Uterus (tissue), 4 donors: ENCODE measurements at places on chromosomes 5 and 9. TPM values are rescaled to one million over a fixed set of nuclear protein-coding genes. Genes with fewer than 3 reads are reported as not detected.

DNA sequence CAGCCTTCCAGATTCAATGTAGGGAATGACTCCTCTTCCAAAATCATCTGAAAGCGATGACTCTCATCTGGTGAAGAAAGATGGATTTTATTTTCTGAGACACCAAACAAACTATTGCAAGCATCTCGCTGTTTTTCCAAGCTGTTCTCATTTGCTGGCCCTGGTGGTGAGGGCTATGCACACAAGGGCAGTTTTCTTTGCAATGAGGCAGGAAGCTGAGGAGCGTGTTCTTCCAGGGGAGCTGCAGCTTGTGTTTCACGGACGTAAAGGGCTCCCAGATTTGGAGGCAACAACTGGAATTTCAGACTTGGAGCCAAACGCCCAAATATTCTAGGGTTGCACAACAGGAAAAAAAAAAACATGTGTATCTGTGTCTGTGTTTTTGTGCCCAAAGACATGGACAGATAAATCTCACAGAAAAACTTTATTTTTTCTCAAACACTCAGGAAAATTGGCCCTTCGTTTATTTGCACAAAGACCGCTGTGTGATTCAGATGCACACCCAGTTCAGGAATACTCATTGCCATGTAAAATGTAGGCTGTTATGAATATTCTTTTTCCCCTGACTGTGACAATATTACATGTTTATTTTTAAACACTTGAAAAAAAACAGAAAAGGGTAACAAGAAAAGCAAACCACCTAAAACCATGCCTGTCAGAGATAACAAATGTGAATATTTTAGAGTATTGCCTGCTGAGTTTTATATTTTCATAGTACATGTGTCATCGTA is 151.3 kb downstream of the GAS1 start:
- no peaks in the 10 kb centered on the region for H3K36me3 ChIP-seq
- H3K27me3 ChIP-seq = no peaks in the 10 kb centered on the region
- H3K4me3 ChIP-seq = no peak overlapping the region

DNA sequence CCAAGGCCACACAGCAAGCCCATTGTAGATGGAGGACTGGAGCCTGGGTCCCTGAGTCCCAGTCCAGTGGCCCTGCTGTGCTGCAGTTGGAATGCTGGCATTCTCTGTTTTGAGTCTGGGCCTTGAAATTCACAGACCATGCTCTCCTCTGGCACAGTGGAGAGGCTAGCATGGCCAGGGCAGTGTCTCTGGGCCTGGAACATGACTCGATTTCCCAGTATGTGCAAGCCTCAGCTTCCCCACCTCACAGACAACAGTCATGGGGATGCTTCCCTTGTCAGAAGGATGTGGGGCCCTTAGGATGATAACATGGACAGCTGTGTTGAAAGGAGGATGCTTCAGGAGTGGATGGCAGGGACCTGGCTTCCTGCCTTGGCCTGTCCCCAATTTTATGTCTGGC is 91.2 kb downstream of the AMBP start:
- no peaks in the 10 kb centered on the region for H3K4me1 ChIP-seq
- H3K27me3 ChIP-seq = no peaks in the 10 kb centered on the region
- no peak for DNase-seq
- H3K4me3 ChIP-seq = no peak overlapping the region
- H3K36me3 ChIP-seq = no peaks in the 10 kb centered on the region

The PCDHGA4 gene
- 16.1 TPM for total RNA-seq

GRCh38 chr9:106467113-106467864 is 395.7 kb upstream of the ZNF462 start:
- no peaks in the 10 kb centered on the region for H3K4me1 ChIP-seq
- no peak overlapping the region for H3K27ac ChIP-seq
- H3K27me3 ChIP-seq = no peaks in the 10 kb centered on the region
- no peak for DNase-seq
- H3K36me3 ChIP-seq = no peaks in the 10 kb centered on the region
- no peak overlapping the region for H3K4me3 ChIP-seq

DNA sequence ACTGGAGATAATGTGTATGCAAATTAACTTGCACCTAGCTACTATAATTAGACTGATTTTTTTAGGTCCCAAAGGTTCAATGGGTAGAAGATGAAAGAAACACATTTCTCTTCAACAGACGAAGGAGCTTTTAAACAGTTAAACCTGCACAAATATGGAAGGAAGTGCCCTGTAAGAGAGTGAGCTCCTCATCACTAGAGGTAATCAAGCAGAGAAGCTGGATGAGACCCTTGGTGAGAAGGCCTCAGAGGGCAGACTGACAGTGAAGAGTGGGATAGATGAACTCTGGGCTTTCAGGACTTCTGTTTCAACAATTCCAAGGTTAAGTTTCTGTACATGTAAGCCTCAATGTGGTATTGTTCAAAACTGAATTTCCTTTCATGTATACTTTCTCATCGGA is 23.2 kb downstream of the PTPN3 start:
- DNase-seq = no peak
- H3K4me1 ChIP-seq = no peaks in the 10 kb centered on the region
- no peak overlapping the region for H3K4me3 ChIP-seq
- no peaks in the 10 kb centered on the region for H3K36me3 ChIP-seq

The INSL4 gene
- total RNA-seq = not detected

- no peaks in the 10 kb centered on the region for H3K4me1 ChIP-seq
- no peak overlapping the region for H3K4me3 ChIP-seq
- no peaks in the 10 kb centered on the region for H3K36me3 ChIP-seq
- DNase-seq = no peak
Observed at GRCh38 chr9:17750269-17750668, 171.4 kb downstream of the SH3GL2 start.

DNA sequence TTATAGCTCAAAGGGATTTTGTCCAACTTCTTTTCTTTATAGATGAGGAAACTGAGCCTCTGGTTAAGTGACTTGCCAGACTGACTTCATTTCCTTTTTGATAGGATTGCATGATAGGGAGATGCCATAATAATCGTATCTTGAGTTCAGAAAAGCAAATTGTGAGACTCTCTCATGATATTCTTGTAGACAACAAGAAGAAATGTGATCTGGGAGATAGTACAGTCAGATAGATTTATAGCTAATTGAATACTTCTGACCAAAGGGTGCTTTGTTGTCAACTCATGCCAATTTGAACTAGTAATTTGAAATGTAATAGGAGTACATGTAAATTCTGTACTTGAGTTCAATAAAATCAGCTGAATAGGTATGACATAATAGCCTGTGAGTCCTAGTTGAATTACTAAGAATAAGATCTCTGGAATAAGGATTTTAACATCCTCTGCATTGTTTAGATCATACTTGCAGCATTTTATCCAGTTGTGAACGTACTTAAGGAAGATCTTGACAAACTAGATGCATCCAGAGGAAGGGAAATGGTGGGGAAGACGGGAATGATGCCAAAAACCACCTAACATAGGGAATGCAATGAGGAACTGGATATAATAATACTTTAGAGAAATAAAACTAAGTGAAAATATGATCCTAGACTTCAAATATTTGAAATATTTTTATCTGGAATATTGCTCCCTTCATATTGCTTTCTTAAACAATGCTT is 25.5 kb downstream of the CWC27 start:
- no peak overlapping the region for H3K27ac ChIP-seq
- no peak overlapping the region for H3K4me3 ChIP-seq
- no peaks in the 10 kb centered on the region for H3K36me3 ChIP-seq
- no peaks in the 10 kb centered on the region for H3K4me1 ChIP-seq

DNA sequence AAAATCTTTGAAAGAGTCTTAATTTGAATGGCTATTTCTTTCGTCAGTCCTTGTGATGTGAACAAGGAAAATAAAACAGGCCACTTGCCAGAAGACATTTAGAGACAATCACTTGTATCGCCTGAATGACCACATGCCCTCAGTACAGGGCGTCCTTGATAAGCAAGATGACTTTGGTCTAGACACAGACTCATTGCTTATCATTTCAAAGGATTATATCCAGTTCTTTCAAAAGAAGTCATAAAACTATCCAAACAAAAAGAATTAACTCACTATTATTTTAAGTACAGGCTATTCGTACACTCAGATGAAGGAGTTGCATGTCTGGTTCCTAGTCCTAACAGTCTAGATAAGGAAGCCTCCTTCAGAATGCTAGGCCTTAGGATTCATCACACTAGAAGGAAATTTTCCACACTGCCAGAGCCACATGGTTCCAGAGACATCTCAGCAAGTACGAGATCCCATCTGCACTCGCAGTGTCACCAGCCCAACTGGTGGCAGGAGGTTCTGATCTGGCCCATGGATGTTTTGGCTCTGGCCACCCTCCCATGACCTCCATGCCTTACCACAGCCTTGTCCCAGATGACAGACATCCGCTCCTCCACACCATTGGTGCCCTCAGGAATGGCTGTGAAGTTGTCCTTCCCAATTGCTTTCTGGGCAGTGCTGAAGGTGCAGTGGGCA is 109.6 kb downstream of the DPYSL3 start:
- peaks cover 16% of the 10 kb centered on the region for H3K4me1 ChIP-seq
- no peak for DNase-seq
- no peaks in the 10 kb centered on the region for H3K36me3 ChIP-seq
- H3K27me3 ChIP-seq = no peaks in the 10 kb centered on the region
- H3K4me3 ChIP-seq = no peak overlapping the region

DNA sequence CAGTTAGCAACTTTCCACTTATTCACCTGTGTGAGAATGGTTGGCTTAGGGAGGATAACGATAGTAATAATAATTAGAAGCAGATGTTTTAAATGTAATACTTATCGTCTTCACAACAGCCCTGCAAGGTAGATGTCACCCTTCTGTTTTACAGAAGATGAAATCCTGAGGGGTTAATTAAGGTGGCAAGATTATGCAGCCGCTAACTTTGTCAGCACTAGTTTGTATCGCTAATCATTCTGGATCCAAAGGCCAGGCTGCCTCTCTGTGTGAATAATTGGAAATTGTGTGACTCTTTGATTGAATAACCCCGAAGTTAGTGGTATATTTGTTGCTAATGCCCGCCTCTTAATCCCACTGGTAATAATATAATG is 635 bp downstream of the IFT74 start:
- no peaks in the 10 kb centered on the region for H3K27me3 ChIP-seq
- no peaks in the 10 kb centered on the region for H3K4me1 ChIP-seq
- H3K27ac ChIP-seq = peak overlapping the region; percentile 90
- no peak for DNase-seq
- H3K36me3 ChIP-seq = no peaks in the 10 kb centered on the region

The CDKN2B gene
- 11.8 TPM for total RNA-seq

The TEX48 gene
- total RNA-seq = not detected

GRCh38 chr5:124342027-124342471 is 404.4 kb downstream of the ZNF608 start:
- H3K27ac ChIP-seq = peak overlapping the region; percentile 67
- no peaks in the 10 kb centered on the region for H3K36me3 ChIP-seq
- H3K4me3 ChIP-seq = no peak overlapping the region
- H3K4me1 ChIP-seq = no peaks in the 10 kb centered on the region

The UBE2QL1 gene
- 0.90 TPM for total RNA-seq

- no peak overlapping the region for H3K4me3 ChIP-seq
- no peak overlapping the region for H3K27ac ChIP-seq
- H3K27me3 ChIP-seq = no peaks in the 10 kb centered on the region
- DNase-seq = no peak
Observed at GRCh38 chr5:89047571-89047970, 164.6 kb upstream of the MEF2C start.

The CCNG1 gene
- total RNA-seq = 118 TPM

The OR13C4 gene
- 0.97 TPM for total RNA-seq

The FREM1 gene
- total RNA-seq = 19.7 TPM

DNA sequence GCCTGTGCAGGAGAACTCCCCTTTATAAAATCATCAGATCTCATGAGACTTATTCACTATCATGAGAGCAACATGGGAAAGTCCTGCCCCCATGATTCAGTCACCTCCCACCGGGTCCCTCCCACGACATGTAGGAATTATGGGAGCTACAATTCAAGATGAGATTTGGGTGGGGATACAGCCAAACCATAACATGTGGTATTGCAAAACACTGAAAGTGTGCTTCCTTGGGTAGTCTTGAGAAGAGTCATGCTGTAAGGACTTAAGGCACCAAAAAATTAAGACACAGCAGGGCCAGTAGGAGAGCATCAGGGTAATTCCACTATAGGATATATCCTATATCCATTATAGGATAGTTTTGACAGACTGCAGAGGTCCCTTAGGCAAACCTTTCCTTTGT is 29.4 kb upstream of the GDNF start:
- H3K4me1 ChIP-seq = no peaks in the 10 kb centered on the region
- H3K27ac ChIP-seq = no peak overlapping the region
- no peak overlapping the region for H3K4me3 ChIP-seq
- no peak for DNase-seq

DNA sequence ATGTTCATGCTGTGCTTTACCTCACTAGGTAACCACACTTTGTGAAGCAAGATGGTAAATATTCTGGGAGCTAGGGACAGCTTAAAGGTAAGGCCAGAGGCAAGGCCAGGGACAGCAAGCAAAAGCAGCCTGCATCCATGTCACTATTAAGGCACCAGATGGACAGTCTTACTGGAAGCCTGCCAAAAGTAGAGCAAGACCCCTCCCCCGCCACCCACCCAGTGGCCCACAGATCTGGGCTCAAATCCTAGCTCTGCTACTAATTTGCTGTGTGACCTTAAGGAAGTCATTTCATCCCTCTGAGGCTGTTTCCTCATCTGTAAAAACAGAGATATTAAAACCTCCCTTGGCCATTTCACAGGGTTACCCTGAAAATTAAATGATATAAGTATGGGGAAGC is 13.2 kb upstream of the ERMP1 start:
- no peak overlapping the region for H3K27ac ChIP-seq
- H3K27me3 ChIP-seq = no peaks in the 10 kb centered on the region
- no peaks in the 10 kb centered on the region for H3K36me3 ChIP-seq
- no peak for DNase-seq
